Activated effector memory CD4-positive, alpha-beta T cell treated with anti-CD3 and anti-CD28 coated beads, Interleukin-2, amount 50 U/mL, for 16 hours (primary cell): ENCODE measurements at places on chromosomes 4 and X.

GRCh38 chr4:1080432-1080831, 32.9 kb downstream of the RNF212 start:
- DNase-seq: no peak

DNA sequence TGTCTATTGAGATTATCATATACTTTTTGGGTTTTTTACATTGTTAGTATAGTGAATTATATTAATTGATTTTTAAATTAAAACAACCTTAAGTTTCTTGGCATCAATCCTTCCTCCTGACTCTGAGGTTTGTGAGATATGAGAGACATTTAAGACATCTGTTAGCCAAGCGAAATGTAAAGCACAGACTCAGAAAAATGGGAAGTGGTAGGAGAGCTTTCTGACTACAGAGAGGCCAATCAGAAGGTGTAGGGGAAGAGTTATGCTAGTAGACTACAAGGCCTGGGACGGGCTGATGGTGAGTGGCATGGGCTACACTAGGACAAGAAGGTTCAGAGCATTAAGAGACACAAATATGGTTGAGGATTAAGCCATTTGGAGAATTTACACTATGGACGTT, 255.4 kb downstream of the PRDM5 start:
- DNase-seq: no peak

DNA sequence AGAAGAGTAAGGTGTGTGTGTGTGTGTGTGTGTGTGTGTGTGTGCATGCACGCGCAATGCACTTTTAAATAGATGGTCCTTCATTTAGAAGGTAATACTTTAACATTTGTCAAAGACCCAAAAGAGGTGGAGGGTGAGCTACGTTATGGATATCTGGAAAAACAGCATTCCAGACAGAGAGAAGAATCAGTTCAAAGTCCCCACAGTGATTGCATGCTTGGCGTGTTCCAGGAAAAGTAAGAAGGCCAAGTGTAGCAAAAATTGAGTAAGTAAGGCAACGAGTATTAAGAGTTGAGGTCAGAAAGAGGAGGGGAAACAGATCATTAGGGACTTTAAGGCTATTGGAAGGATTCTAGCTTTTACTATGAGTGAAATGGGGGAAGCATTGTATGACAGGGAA, 21.9 kb upstream of the GABRE start:
- no peak for DNase-seq

DNA sequence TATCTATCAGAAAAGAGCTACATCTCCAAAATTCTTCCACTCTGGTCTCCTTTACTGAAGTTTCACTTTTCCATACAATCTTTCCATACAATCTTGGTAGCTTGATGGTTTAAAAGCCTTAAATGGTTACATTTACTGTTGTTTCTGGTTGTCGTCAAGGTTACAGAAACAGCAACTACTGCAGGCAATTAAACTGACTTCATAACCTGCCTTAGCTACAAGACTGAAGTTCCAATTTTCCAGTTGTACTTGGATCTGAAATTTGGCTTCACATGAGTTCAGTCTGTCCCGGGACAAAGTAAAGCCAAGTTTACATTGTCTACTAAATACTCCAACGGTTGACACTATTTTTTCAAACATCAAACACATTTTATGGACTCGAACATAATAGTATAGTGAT, 326.4 kb downstream of the ANKRD50 start:
- DNase-seq: no peak

DNA sequence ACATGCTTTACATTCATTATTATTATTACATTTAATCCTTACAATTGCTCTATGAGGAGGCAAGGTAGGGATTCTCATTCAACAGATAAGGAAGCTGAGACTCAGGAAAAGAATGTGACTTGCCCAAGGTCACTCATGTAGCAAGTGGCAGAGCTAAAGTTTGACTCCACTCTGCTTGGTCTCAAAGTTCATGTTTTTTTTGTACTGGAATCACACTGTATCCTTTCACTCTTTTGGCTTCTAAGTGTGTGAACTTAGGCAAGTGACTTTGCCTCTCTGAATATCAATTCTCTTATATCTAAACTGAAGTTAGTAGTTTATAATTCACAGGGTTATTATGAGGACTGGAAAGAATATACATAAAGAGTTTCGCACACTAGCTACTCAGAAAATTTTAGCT, 247.9 kb upstream of the AR start:
- no peak for DNase-seq

GRCh38 chr4:41510179-41510578, 27.8 kb upstream of the LIMCH1 start:
- no peak for DNase-seq

DNA sequence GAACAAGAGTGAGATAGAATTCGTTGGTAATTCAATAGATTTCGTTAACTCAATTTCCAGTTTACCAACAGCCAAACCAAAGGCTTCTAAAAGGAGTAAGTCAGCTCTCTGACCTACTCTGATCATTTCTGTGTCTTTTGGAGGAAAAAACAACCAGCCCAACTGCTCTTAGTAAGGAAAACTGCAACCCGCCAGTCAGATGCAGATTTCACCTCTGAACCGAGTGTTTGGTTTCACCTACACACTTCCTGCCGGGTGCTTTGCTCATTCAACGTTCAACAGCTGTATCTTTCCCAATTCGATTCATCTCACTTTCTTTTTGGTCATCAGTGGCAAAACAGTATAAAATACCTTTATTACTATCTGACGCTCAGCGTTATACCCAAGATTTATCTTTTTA, 24.5 kb downstream of the TMSB4X start:
- peak; percentile 80 for DNase-seq

DNA sequence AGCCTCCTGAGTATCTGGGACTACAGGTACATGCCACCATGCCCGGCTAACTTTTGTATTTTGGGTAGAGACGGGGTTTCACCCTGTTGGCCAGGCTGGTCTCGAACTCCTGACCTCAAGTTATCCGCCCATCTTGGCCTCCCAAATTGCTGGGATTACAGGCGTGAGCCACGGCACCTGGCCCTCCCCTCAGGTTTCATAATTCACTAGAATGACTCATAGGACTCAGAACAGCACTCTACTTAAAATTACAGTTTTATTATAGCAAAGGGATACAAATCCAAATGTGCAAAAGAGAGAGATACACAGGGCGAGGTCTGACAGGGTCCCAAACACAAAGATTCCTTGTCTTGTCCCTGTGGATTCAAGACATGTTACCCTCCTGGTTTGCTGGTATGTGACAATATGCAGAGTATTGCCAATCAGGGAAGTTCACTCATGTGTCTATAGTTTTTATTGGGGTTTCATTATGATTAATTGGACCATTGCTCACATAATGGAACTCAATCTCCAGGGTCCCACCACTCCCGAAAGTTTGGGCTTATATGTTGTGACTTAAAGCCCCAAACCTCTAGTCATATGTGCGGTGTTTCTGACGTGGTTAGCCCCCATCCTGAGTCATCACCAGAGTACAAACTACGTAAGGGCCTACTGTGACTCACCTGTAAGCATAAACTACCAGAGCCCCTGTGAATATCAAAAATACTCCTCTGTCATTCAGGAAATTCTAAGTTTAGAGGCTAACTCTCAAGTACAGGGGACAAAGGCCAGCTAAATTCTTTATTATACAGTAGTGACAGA, 5.2 kb downstream of the YIPF6 start:
- DNase-seq: peak; percentile 81

DNA sequence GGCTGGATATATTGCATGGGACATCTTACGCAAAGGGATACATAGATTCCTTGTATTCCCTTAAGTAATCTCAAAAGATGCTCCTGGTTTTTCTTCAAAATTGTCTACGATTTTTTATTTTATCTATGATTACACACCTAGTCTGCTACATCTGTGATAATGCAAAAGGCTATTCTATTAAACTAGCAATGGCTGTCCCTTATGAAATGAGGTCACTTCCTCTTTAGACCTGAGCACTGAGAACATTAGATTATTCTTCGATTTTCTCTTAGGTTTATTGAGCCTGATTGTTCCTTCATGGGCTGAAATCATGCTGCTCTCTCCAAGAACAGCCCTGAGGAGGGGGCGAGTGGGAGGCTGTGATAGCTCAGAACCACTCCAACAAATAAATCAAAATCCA, 126.8 kb upstream of the ENPP6 start:
- no peak for DNase-seq

DNA sequence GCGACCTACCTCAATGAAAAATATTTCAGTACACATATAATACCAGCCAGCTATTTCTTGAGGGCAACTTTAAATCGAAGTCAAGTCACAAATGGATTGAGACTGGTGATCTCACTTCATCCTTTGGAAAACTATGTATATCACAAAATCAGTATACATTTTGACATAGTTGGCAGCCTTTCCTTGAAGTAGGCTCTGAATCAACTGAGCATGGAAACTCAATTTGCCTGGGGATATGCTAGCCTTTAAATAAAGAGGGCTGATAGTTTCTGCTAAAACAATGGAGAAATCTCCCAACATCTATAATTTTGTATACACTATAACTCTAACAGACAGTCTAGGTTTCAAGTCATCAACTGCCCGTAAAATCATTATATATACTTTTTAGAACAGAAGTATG, 282.8 kb upstream of the TENM3 start:
- DNase-seq: no peak

DNA sequence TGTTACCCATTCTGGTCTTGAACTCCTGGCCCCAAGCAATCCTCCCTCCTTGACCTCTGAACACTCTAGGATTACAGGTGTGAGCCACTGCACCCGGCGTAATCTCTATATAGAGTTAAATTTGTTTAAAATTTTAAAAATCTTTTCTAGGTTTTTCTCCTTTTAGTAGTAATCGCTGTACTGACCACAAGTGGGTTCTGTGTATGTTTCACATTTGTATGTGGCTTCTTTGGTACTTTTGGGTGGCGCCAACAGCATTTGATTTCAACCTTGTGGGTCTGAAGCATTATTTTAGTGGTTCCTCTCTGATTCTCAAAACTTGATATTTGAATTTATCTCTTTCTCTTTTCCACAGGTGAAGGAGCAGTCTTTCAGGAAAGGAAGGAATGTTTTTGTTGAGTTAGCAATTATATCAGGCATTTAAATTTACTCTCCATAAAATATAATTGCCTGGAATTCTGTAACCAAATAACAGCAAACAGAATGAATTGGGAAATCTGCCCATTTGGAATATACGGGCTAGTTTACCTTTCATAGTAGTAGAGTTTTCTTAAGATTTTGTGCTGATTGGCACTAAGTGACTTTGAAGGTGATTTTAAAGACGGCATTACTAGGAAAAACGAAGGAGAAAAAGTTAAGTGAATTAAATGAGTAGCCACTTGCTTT, 29.5 kb downstream of the ARHGAP10 start:
- DNase-seq: no peak

GRCh38 chr4:3491681-3492405, 28.7 kb downstream of the DOK7 start:
- DNase-seq: no peak

DNA sequence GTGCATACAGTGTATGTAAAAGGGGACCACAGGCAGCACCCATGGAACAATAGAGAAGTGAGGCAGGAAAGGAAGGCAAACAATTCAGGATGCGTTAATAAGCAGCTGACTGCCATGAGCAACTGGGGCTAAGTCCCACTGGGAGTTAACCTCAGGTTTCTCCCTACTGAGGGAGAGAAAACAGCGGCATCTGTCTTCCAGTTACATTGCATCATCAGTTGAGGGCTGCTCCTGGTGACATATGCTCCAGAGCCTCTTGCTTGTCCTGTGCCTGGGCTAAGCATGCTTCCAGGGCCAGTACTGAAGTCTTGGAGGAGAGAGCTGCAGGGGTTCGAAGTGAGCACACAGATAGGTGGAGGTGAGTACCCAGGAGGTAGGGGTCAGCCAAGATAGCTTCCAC, 24.3 kb downstream of the RAI2 start:
- no peak for DNase-seq

GRCh38 chr4:67996127-67996526, 32.8 kb upstream of the TMPRSS11A start:
- no peak for DNase-seq

DNA sequence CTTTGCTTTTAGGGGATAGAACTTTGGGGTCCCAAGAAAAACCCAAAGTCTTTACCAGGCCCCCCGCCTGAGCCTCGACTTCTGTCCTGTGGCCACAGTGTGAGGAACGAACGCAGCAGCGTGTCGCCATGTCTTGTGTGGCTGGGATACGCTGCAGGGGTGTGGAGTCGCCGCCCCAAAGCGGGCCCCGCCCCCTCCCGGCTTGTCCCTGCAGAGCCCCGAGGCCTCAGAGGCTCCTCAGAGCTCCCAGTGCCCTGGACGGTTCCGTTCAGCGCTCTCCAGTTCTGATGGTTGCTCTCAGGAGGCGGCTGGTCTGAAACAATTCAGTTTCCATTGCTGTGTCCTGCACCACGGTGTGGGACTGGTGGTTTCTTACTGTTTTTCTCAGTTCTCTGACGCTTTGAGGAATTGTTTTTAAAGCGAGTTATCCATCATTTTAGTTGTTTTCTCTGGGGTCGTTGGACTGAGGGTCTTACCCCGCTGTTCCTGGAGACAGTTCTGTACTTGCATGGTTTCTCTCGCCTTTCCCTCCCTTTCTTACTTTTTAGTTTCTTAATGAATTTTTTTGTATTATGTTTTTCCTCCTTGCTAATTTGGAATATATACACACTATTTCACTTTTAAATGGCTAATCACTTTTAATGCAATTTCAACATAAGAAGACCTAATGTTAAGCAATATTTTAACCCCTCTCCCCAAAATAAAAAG, 1.6 kb upstream of the IDUA start:
- peak; percentile 91 for DNase-seq

GRCh38 chr4:85430697-85431096, 44.3 kb upstream of the ARHGAP24 start:
- no peak for DNase-seq

DNA sequence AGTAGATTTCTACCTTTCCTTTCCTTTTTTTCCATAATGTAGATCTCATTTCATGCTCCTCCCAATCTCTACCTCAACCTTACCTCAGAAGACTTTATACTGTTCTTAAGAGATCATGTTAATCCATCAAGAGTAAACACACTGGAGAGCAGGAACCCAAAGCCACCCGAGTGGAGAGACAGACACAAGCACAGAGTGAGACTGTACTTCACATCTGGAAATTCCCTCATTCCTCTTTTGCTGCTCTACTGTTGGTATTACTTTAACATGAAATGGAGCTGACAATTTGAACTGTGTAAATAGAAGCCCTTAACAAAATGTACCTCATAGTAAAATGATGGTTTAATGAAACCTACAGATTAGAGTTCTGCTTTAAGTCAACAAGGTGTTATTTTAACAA, 105.7 kb upstream of the RASGEF1B start:
- no peak for DNase-seq

GRCh38 chr4:39044364-39044955, 12.3 kb upstream of the TMEM156 start:
- DNase-seq: peak; percentile 98

DNA sequence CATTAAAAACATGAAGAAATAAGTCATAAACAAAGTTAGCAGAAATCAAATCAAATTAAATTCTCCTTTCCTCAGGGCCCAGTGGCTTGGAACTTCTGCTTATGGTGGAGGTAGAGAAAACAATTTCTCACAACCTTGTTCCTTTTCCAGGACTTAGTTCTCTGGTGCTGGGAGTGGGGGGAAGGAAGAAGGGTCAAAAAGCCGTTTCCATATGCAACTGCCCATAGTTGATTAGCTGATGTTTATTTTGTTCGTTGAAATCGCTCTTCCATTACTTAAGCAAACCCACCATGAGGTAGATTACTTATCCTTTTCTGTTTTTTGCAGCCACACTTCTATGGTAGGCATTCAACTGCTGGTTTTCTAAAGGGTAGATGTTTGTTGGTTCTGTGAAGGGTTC, 94.2 kb downstream of the ARSJ start:
- DNase-seq: no peak

GRCh38 chrX:19862634-19863211, 24.7 kb downstream of the SH3KBP1 start:
- no peak for DNase-seq

GRCh38 chrX:39773150-39773549, 324.6 kb downstream of the BCOR start:
- no peak for DNase-seq
